ENCODE measurements at places on chromosomes 2 and 18.
A peak's percentile ranks its signal among the peaks of the same experiment; 100 is the strongest.

DNA sequence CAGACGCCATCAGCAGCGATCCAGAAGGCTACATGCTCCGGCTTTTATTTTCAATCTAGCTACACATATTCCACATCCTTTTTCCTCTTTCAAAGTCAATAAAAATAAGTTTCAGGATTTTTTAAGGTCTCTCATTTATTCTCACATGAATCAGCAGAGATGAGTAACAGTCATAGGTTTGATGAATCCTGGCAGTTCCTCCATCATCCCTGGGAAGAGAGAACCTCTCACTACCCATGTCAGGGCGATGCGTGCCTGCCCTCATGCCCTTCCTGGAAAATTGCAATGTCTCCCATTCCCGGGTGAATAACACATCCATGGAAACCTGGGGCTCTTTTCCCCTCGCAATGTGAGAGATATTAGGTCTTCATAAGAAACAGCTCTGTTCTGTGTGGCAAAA lies 301.1 kb upstream of the SMIM21 start:
- no peak for DNase-seq

DNA sequence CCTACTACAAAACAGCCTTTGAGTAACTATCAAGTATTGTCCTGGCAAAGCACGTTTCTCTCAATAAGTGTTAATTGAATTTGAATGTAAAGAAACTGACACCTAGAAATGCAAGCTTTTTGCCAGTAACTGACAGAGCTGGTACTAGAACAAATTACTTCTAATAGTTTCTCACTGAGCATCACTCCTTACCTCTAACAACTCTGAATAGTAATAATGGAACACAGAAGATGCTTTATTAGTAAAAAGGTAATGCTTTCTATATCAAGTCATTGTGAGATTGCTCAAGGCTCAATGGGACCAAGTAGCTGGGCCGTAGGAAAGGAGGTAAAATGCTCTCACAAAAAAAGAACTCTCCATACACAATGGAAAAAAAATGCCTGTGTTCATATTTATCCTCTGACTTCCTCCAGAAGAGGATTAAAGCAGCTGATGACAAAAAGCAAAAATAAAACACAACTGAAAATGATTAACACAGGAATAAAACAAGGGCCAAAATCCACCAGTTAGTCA lies 11.8 kb downstream of the RASGRP3 start:
- no peak for DNase-seq

DNA sequence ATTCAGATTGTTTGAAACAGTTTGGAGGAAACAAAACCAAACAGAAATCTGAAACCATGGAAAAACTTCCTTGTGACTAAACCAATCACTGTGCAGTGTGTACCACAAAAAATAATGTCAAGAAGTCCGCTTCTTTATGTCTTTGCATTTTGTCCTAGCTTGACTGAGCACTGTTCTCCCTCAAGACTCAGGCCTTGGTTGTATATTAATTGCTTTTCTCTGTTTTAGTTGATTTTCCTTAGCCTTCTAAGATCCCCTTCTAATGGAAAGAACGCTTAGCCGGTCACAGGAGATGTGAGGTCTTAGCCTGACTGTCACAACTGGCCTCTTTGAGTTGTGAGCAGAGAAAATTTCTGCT lies 56.6 kb downstream of the LCLAT1 start:
- DNase-seq = no peak

- peak; percentile 75 for DNase-seq
Measured at GRCh38 chr2:156340804-156341451, 8.4 kb upstream of the NR4A2 start.

DNA sequence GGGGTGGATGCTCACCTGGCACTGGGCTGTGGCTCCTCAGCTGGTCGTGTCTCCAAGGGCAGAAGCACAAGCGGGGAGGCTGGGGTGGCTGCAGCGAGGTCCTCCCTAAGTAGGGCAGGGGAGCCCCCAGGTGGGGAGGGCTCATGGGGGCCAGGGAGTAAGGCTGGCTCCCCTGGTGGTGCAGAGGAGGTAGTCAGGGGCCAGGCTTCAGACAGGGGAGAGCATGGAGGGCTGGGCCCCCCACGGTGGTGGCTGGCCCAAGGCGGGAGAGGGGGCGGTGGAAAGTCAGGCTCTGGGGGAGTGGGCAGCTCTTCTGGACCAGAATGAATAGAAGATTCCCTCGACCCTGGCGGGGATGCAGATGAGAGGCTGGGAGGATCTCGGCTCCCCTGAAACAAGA lies 8.1 kb upstream of the SFXN5 start:
- no peak for DNase-seq

GRCh38 chr18:22681908-22682307 lies 251.2 kb upstream of the RBBP8 start:
- no peak for DNase-seq

DNA sequence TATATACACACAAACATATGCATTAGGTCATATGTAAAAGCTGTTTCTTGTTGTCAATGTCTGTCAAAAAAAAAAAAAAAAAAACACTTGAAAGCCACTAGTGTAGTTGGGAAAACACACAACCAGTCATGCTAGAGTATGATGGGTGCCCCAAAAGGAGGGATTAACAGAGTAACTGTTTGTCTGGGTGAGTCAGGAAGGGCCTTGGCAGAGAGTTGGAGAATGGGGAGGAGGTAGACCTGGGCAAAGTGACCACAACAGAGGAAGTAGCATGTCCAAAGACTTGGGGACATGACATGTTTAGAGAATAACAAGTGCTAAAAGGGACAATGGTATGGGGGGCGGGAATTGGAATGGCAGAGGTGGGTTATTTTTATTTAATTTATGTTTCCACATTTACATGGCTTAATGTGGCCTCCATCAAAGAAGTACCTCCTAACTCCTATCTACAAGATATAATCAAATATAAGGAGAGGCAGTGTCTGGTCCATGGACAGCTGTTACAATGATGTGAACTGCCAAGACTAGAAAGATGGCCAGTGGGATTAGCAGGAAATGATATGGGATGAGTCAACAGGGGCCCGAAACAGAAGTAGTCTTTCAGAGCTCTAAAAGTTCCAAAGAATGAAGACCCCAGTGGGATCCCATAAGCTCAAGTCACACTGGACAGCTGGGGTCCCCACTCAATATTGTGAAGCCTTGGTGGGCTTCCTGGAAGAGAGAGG lies 99.9 kb upstream of the ZFP36L2 start:
- no peak for DNase-seq

DNA sequence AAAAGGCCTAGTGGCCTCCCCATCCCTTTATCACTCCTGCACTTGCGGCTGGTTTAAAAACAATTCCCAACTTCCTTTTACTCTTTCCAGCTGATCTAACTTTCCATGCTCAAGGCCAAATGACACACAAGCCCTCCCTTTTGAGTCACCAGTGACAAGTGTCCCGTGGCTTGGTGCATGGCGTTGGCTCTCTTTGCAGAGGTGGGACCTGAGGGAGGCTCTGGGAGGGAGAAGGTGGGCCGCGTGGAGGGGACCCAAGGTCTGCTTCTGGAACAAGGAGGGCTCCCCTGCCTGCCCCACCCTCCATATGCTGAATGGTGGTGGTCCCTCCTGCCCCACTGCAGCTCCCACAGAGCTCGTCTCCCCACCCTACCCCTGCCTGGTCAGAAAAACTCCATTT lies 30.8 kb upstream of the HPCAL1 start:
- no peak for DNase-seq

GRCh38 chr18:5253910-5254309 lies 41.6 kb downstream of the ZBTB14 start:
- no peak for DNase-seq

DNA sequence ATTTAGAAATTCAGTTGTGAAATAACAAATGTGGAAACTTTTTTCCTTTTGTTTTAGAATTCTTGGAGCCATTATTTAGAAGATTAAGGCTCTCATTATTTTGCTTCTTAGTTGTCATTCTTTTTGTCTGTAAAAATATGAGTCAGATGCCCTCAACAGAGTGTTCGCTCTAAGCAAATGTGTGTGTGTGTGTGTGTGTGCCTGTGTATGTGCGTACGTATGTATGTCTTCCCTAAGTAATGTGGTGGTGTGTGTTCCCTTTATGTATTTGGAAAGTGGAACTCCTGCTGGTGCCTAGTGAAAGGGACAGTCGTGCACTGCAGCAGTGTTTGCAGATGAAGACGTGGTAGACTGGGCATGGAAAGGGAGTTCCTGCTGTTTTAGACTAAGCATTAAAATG lies 27.5 kb downstream of the ZNF407 start:
- DNase-seq = no peak

GRCh38 chr2:201204655-201205514 lies 21.9 kb downstream of the CASP10 start:
- DNase-seq = no peak

DNA sequence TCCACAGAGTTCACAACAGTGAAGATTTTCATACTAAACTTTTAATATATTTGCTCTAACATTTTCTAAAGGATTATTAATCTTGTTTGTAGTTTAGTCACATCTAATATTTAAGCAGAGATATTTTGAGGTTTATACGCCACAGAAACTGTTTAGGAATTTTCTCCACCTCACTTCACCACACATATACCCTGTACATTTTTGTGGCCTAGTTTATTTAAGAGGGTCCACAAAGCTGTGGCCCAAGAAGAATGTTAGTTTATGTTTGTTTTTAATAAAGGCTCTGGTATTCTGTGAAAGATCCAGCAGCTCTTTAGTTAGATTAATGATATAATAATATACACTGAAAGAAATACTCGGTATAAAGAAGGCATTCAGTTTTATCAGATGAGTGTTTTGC lies 132.7 kb upstream of the TTC27 start:
- DNase-seq = no peak

- DNase-seq = no peak
Measured at GRCh38 chr2:134020608-134021007, 233.3 kb upstream of the MGAT5 start.

GRCh38 chr2:199462956-199463692 lies 5.4 kb upstream of the SATB2 start:
- DNase-seq = peak; percentile 44

All from hematopoietic multipotent progenitor cell treated with erythropoietin and hydrocortisone succinate and interleukin-3 and kit ligand, for 8 days (in vitro differentiated cells).